ENCODE measurements at places on chromosomes 7 and 10.

DNA sequence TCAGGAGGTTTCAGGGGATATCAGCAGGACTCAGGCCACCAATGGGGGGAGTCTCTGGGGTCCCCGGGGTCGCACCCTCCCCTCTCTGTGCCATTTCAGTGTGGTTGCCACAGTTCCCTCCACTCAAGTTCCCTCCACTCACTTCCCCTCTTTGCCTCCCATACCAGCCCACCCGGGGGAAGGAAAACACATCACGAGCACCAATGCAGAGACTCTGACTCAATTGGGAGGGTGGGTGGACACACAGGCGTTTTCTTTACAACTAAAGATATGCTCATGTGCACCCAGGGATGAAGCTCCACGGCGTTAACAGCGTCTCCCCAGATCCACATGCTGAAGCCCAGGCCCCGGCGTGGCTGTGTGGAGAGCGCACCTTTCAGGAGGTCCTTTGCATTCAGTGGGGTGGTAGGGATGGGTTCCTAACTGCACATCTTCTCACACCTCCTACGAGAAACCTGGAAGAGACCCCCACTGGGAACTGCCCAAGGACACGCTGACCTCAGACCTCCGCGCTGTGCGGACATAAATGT lies 254.1 kb downstream of the ZMYND11 start:
- no peak for DNase-seq

DNA sequence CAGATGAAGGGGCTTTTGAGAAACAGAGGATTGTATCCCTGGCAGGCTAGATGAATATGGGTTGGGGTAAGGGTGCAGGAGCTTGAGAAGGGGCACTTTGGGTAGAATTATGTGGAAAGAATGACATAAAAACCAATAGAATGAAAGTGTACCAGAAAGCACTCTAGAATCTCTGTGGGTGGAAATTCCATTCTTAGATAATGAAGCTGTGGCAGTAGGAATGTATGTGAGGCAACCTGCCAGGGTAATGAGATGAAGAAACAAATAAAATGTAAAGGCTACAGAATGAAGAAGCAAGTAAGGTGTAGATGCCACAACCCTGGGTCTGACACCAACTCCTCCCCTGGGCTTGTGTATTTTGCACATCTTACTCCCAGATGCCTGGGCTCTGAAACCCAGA lies 16.8 kb downstream of the NOBOX start:
- DNase-seq = no peak

DNA sequence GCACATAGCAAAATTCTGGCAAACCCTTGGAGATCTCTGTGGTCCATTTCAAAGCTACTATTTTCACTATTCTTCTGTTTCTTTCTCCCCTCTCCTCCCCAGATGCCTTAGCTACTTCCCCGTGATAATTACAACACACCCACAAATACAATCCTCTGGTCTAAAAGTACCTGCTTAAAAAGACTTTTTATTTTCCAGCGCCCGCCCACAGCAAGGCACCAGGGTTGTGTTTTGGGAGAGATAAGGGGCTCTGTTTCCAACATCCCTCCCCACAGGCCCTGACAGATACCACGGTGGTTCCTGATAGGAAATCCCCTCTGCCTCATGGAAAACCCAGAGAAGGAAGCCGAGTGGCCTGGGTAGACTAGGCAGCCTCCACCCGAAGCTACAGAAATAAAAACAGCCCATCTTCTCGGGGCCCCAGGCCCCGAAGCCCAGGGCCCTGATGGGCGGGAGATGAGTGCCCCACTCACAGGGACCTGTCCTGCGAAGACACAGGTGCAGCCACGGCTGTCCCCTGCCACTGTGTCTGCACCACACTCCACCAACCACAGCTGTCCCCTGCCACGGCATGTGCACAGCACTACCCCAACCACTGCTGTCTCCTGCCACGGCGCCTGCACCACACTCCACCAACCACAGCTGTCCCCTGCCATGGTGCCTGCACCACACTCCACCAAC lies 19.7 kb downstream of the CALML5 start:
- DNase-seq = no peak

GRCh38 chr7:105734233-105734632 lies 142.2 kb downstream of the ATXN7L1 start:
- DNase-seq = no peak

DNA sequence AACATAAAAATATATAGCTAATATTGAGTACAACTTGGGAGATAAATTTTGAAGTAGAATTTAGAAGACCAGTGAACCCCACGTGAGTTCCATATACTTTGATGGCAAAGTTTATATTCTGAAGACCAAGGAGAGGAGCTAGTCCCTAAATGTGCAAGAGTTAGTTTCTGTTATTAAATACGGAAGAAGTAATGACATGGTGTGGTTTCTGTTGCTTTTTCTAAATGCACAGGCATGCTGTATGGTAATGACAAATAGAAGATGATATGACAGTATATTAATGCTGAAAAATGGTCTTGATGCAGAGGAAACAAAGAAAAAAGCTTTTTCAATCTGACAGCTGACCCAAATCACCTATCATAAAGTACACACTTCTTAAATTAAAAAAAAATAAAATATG lies 101.8 kb downstream of the ST8SIA6 start:
- no peak for DNase-seq

- no peak for DNase-seq
These were observed 46.5 kb downstream of the CTBP2 start for GRCh38 chr10:125113691-125114371.

DNA sequence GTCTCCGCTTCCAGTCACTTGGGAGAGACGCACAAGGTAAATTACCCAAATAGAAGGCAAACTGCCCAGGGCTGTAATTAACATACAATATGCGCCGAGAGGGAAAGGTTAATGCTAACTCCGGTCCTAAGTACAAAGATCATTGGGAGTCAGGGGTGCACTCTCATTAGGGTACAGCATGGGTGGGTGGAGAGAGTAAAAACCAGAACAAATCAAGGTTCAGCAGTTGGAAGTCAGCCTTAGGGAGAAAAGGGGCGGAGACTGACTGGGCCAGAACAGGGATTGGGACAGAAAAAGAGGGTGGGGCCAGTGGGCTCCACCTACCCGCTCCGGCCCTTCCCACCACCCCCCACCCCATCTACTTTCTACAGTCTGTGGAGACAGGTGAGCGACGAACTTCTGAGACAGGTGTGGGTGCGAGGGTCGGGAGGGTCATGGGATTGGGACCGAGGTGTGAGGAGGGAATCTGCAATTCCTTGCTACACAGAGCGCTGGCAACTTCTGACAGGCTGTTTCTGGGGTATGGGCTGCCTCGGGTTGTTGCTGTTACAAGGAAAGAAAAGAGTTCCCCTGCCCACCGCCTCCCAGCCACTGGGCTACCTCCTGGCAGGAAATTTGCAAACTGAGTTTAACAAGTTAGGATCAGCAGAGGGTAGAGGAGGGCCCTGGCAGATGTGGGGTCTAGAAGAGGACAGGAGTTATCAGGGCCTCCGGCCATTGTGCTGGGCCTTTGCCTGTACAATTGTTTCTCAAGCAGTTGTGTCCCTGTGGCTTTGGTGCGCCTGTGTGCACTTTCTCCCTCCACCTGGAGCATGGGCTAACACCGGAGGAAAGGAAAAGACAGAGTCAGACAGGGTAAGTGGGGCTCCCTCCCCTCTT lies at the start of gene TMEM139:
Gene TMEM139 (plus strand): TSS at position 368 of the 879 bp plus-strand sequence. CDS start 1,000 bp downstream, outside the sequence.
- DNase-seq = peak; percentile 84

GRCh38 chr10:60521974-60522405 lies 132.3 kb upstream of the ANK3 start:
- no peak for DNase-seq

DNA sequence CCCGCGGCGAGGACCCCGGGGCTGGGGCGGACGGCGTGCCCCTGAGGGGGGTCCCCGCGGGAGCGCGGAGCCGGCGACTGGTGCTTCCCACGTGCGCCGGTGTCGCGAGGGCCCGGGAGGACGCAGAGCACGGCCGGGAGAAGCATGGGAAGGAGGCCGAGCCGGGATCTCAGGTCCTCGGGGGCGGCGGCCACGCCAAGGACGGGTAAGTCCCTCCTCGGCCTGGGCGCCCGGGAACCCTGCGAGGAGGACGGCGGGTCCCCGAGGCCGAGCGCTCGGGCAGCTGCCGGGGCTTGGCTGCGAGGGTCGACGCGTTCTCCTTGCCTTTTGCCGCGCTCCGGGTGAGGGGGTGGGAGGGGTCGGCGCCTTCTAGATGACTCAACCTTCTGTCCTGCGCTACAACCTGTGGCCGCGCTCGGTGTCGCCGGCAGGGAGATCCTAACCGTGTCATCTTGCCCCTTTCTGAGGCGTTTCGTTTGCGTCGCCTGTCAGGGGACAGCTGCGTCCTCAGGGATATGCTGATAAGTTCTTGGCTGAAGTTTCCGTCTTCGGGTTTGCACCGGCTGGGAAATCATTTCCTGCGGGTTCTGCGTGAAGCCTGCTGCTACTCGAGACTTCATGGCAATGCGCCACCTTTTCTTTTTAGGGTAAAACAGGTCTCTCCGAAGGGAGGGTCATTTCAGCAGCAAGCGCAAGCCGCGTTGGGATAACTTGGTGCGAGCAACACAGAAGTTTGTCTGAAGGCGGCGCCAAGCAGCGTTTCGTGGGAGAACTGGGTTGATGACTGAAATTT lies 529 bp downstream of the TASOR2 start:
- peak; percentile 69 for DNase-seq

GRCh38 chr10:84497978-84498377 lies 169.6 kb downstream of the CCSER2 start:
- no peak for DNase-seq

DNA sequence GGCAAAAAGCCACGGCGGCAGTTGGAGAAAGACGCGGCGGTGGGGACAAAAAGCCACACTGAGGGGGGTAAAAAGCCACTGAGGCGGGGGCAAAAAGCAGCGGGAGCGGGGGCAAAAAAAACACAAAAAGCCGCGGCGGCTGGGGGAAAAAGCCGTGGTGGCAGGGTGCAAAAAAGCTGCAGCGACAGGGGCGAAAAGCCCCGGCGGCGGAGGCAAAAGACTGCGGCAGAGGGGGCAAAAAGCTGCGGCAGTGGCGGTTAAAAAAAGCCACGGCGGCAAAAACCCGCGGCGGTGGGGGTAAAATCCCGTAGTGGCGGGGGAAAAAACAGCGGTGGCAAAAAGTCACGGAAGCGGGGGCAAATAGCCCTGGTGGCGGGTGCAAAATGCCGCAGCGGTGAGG lies 527.3 kb downstream of the ZNF33B start:
- no peak for DNase-seq

GRCh38 chr7:12643644-12644043 lies 43.8 kb upstream of the ARL4A start:
- DNase-seq = no peak

DNA sequence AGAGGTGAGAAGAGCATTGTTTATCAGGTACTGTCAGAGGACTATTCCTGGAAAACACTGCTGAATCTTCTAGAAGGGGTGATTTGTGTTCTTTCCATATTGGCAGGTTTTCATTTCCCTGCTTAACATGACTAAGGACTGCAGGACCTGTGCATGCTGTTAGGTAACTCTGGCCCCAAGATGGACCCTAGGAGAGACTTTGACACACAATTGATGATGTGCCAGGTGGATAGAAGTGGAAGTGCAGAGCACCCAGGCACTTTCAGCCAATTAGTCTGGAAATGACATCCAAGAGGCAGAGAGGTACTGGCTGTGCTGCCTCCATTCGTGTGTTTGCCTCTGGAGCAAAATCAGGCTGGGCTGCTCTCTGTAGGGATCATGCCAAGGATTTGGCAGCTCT lies 496.3 kb upstream of the GALNT17 start:
- DNase-seq = no peak

GRCh38 chr7:3300651-3301448 lies at the start of gene SDK1:
Gene SDK1 (plus strand): TSS chr7:3301252. CDS start chr7:3301587, 335 bp downstream.
- no peak for DNase-seq

DNA sequence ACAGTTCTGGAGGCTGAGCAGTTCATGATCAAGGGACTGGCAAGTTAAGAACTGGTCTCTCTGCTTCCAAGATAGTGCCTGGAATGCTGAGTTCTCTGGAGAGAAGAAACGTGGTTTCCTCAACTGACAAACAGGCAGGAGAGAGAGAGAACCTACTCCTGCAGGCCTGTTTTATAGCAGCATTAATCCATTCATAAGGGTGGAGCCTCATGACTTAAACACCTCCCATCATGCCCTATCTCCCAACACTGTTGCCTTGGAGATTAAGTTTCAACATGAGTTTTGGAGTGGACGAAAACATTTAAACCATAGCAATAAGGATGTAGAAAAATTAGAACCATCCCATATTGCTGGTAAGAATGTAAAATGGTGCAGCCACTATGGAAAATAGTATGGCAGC lies 32.3 kb upstream of the IMMP2L start:
- no peak for DNase-seq

DNA sequence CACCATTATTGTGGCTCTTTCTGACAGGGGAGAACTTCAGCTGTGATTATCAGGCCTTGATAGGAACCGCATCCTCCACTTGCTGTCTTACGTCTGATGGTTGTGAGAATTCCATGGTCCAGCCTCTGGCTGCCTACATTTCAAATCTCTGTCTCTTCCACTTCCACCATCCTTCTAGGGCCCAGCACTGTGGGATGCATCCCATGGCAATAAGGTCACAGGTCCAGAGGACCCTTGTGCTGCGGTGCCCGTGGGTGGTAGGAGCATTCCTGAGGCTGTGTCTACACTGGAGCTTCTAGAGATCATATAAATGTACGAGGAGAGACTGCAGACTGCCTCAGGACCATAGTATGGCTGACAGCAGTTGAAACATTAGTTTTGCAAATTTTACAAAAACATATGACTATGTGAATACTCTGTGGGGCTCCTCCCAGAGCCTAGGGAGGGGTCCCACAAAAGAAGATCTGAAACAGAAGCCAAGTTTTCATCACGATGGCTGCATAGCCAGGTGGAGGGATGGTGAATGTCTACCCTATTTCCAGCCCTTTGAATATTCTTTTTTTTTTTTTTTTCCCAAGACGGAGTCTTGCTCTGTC lies 11.8 kb downstream of the CALML3 start:
- DNase-seq = no peak

- no peak for DNase-seq
These were observed 80.4 kb downstream of the TES start for GRCh38 chr7:116290740-116291139.

DNA sequence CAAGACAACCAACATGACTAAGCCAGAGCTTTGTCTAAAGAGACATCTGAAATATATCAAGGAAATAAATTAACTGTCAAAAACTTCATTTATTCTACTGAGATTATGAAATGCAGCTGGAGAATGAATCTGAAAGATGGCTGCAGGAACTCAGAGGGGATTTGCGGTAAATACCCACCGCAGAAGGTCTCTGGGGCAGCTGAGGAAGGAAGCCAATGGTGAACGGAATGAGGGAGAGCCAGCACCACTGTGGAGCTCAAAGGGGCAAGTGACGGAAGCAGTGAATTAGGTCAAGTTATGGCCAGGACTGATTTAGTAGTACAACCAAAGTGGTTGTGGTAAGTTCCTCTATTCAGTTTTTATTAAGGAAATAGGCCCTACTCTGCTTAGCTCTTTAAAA lies 215.3 kb upstream of the GLI3 start:
- DNase-seq = no peak

GRCh38 chr7:3518546-3518945 lies 217.5 kb downstream of the SDK1 start:
- DNase-seq = no peak

DNA sequence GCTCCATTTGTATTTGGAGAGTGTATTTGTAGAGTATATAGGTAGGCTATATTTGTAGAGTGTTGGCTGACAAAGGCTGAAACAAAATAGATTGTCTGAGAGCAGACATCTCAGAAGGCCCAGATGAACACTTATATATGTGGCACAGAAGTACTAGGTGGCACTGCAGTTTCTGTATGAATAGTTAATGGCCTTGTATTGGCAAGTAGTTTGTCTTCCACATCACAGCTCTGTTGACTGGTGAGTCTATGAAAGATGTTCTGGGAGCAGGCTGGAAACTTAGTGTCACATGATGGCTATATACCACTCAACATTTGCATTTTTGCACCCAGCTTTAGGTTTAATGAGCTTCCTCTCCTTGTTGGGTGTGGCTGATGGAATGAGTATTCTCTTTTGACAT lies 51.9 kb downstream of the CCNY start:
- DNase-seq = no peak

Data from LoVo (cell line).